Breast epithelium (tissue), 4 donors: ENCODE measurements at places on chromosomes 2 and 18.

GRCh38 chr18:40577981-40578365, 1377.1 kb upstream of the PIK3C3 start:
- no peak for DNase-seq

GRCh38 chr2:83587309-83587708, 871.8 kb downstream of the SUCLG1 start:
- DNase-seq, result no peak

GRCh38 chr2:24771764-24772586, 21.2 kb downstream of the PTRHD1 start:
- DNase-seq, result no peak

DNA sequence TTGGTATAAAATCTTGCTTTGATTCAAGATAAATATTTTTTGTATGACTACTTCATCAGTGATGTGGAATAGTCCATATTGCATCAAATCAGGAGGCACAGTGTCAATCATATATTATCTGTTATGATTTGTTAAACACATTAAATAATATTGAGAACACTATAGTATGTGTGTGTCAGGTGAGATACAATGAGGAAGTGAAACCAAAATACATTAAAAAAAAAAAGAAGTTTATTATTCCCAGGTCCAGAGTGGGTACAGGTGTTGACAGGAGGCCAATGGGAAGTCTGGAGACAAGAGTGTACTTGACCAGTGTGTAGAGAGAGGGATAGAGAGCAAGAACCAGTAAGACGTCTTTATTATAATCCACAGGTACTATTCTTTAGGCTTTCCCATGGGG, 292.6 kb downstream of the FSIP2 start:
- DNase-seq, result no peak

DNA sequence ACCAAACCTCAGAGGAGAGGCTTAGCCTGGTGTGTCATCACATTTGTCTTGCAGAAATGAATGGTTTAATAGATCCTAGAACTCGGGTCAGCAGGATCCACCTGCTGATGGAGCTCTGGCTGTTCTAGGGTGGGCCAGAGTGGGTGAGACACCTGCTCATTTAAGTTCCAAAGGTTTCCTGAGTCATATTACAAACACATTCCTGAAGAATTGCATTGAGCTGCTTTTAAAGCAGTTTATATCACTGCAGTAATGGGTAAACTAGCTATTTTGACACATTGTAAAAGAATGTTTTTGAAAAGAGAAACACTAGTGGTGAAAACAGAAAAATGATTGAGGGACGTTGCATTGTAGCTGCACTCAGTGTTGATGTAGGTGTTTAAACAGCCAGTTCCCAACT, 175.3 kb upstream of the TCF4 start:
- DNase-seq, result no peak

DNA sequence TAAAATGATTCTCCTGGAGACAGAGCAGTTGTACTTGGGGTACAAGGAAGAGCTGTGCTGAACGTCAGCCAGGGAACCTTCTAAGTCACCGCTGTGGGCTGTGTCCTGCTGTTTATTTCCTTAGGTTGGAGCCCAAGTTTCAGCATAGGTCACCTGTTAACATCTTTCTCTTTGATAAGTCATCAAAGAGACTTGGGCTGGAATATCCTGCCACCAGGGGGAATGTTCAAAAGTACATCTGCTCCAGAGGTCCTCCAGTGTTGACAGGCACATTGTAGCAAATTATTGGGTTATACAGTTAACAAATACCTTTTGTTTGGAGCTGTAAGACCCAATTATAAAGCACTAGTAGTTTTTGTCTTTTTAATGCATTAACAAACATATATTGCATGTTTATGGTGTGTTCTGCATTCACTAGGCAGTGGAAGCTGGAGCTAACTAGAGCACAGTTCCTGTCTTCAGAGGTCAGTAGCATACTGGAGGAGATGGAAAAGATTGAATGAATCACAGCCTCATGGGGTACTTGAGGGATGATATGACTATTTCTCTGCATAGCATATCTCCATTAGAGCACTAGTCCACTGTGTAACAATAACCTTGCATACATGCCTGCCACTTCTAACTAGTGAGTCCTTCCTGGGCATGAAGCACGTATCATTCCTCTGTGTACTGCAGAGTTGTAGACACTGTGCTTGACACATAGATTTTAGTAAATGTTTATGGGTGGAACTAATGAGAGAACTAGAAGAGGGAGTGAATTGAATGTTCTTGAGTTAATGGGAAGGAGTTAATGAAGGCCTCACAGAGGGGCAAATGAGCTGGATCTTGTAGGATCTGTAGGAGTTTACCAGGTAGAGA, 182.1 kb downstream of the AGAP1 start:
- DNase-seq, result no peak

GRCh38 chr2:224816816-224817215, 100.7 kb upstream of the CCDC195 start:
- DNase-seq, result no peak

DNA sequence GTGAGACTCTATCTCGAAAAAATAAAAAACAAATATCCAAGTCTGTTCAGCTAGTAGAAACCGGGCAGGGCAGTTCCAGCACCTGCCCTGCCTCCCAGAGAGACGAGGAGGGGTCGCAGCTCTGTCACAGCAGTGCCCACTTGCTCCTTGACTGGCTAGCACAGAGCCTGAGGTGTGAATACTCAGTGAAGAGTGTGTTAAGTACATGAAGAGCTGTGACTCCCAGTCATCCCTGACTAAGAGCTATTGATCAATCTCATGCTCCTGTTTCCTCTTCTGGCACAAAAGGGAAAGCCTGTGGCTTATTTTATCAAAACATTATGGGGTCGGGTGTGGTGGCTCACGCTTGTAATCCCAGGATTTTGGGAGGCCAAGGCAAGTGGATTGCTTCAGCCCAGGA, 83.0 kb upstream of the FZD7 start:
- no peak for DNase-seq

DNA sequence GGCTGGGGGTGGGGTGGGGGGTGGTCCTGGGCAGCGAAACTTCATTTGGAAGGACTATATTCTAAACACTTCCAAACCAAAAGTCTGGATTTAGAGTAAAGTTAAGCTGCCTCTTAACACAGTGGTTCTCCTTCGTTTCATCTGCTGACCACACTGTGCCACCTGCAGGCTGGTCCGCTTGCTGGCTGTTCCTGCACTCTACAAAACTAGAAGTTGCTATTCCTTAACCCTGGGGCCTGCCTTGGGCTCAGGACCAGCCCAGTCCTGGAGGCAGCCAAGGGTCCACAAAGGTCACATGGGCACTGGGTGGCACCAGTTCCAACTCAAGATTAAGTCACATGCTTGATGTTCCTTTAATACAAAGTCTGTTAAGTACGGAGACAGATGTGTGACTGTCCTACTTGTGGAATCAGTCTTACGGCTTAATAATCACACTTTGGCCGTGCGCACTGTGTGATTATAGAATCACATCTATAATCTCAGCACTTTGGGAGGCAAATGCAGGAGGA, 195.4 kb downstream of the FAM210A start:
- peak; percentile 35 for DNase-seq

GRCh38 chr18:45386041-45386655, 229.1 kb upstream of the SLC14A2 start:
- DNase-seq, result no peak

GRCh38 chr2:11456251-11456650, 9.7 kb downstream of the E2F6 start:
- DNase-seq, result no peak

GRCh38 chr2:42934580-42935186, 142.3 kb upstream of the HAAO start:
- no peak for DNase-seq

GRCh38 chr2:21392649-21393048, 268.9 kb downstream of the TDRD15 start:
- DNase-seq, result no peak

DNA sequence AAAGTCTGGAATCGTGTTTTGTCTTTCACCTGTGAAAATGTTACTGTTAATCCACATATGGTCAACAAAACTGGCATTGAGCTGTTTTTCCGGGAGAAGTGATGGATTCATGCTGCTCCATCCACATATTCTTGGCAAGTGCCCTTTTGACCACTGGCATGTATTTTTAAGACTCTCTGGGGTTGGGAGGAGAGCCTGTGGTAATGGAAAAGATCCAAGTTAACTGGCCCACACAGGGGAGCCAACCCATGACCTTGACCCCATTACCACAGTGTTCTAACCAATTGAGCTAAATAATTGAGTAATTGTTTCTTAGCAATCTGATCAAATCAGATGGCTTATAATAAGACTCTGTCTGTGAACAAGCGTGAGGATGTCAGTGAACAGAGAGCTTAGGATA, 296.2 kb upstream of the NRP2 start:
- no peak for DNase-seq

DNA sequence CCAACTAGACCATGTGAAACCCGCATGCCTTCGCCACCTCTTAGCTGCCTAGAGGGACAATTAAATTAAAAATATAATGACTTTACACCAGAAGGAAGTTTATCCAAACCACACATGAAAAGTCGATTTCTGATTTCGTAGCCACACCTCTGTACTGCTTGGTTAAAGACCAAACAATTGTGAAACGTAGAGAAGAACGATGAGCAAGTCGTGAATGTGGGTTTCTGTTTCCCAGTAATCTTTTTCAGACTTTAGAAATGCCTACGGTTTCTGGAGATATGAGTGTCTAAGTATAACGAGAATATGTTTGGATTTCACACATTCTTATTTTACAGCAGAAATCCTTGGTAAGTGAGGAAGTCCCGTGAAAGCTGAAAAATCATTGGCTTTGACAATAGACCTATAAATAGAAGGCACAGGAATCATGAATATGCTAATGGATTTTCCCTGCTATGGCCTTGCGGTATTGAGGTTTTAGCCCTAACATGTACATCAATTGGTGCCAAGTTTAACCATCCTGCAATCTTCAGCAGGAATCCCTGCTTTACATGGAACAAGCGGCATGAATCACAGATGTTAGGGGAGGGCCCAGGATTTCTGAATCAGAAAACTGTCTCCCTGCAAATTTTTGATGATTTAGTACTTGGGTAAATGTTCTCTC, 105.6 kb downstream of the TTC32 start:
- DNase-seq, result no peak

DNA sequence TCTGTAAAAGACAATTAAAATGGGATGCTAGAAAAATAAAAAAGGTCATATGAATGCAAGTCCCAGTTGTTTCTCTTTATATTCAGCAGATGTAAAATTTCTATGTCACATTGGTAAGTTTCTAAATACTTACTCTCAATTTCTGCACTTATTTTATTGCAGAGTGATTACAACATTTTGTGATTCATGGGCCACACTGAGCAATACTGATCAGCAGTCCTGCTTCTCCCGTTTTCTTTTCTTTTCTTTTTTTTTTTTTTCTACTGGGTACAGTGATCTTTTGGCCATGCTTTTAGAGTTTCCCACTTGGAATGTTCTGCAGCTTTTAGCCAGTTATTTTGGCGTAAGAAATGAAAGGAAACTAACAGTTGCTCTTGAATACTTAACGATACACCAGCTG, 38.8 kb downstream of the LIMS1 start:
- DNase-seq, result no peak

DNA sequence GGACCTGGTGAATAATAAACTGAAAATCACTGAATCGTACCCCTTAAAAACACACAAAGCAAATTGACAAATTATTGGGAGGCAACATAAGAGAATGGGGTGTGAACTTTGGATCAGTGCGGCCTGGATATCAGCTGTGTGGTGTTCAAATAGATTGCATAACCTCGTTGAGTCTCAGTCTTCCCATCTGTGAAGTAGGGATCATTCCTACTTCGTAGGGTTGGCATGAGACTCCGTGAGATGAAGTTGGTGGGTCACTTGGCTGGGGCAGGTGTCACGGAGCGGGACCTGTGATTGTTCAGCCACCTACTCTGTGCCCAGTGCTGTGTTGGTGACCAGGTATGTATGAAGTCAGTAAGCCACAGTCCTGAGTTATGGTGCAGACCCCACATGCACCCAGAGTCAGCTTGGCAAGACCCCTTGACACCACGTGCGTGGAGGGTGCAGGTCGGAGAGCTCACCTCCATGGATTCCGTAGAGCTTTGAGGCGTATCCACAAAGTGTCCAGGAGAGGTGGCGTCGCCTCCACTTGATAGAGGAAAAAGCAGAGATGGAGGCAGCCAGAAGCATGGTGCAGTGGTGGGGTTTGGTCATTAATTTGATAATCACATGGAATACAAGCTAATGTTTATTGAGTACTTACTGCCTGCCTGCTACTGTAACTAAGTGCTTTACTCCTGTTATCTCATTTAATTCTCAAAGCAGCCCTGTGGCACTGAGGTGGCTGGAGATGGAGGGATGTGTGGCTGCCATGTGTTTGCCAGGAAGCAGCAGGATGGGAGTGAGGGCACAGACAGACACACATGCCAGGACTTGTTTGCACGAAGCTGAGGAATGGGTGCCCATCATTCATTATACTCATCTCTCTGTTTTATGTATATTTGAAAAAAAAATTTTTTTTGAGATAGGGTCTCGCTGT, 35.8 kb downstream of the HPCAL1 start:
- DNase-seq, result no peak

DNA sequence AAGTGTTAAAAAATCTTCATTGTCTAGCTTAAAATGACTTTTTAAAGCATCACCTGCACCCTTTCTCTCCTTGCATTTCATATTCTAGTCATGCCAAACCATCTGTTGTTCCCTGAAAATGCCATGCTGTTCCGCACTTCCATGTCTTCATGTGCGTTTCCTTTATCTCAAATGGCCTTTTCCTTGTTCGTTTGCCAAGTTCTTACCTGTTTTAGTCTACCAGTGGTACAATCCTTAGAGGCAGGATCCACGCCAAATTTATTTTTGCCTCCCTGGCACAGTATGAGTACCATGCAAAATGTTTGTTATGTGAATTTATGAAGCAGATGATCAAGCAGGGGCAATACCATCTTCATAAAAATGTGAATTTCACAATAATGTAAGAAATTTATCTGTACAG, 37.0 kb downstream of the TMEFF2 start:
- no peak for DNase-seq

- no peak for DNase-seq
These were observed 293.2 kb upstream of the FIGN start for GRCh38 chr2:164028814-164029534.

- peak; percentile 21 for DNase-seq
These were observed 44.3 kb downstream of the ZNF516 start for GRCh38 chr18:76450452-76451395.

DNA sequence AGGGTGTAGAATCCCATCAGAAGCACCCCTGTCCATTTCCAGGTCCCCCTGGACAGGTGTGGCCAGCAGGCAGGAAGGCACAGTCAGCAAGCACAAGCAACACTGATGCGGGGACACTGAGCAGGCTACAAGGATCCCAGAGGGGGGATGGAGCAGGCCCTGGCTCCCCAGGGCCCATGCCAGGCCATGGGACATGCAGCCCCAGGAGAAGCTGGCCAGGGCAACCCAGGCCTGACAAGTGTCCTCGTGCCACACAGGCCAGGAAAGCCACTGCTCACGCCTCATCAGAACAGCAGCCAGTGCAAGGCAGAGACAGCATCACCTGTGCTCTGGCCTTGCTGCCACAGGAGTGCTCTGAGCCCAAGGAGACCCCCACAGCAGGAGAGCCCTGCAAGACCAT, 14.1 kb upstream of the GPC1 start:
- DNase-seq, result no peak

DNA sequence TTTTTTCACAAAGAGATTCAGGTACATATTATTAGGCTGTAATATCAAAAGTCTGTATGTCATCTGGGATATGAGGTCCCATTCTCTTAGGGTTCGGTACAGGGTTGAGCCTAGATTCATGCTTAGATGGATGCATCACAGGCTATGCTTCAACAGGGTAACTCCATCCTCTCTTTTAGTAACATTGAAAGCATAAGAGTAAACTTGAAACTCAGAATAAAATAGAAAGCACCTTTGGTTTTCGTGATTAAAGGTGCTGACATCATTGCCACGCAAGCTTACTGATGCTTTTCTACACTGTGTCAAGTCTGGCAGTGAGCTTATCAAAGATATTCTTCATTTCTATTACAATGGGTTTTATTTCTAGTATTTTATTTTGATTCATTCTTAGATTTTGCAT, 419.1 kb upstream of the DSEL start:
- no peak for DNase-seq
